ENCODE measurements at places on chromosomes 13 and 19.

DNA sequence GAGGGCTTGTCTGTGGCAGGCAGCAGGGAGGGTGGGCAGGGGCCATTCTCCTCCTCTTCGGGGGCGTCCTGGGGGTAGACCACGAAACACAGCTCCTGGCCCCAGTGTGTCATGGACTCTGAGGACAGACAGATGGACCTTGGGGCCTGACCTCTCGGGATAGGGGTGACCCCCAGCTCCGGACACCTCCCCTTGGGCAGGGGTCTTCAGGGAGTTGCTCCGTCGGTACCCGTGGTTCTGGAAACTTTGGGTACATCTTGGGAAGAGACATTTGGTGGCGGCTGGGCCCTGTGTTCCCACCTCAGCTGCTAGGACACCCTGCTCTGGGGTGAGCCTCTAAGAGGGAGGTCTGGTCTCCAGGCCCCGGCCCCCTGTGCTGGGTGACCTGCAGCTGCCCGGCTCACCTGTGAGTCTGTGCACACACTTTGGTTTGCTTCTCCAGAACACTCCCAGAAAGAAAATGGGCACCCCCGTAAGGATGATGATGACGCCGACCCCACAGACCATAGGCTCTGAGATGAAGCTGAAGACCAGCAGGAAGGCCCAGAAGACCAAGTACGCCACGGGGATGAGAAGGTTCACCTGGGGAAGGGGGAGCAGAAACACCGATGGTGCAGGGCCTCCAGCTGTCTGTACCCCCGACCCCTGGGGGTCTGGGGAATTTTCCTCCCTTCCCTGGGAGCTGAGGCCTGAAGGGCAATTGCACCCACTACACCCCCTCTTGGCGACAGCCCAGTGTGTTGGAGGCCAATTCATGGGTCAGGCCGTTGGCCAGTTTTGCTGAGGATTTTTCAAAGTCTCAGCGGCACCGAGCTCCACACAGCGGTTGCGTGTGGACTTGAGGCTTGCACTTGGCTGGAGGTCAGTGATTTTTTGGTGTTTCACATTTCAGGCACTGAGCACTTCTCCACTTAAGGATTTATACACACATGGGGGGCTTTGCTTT is 15.0 kb downstream of the LRP3 start:
- H3K4me3 ChIP-seq: no peak overlapping the region
- H3K27ac ChIP-seq: no peak overlapping the region
- H3K4me1 ChIP-seq: no peaks in the 10 kb centered on the region
- peaks cover 7% of the 10 kb centered on the region for H3K27me3 ChIP-seq
- H3K36me3 ChIP-seq: no peaks in the 10 kb centered on the region

DNA sequence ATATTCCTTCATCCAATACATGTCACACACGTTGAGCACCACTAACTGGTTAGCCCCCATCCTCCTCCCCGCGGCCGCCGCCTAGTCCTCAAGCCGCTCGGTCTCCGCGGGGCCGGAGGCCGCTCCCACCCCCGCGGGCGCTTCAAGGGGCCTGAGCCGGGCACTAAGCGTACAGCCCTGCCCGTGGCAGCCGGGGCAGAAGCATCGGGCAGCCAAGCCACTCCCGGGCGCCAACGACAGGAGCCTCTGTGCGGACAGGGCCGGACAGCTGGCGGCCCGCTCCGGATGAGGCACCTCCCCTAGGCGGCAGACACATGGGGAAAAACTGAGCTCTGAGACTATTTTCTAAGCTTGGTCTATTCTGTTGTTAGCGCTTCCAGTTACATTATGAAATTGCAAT is 2.8 kb upstream of the ZNF543 start:
- no peaks in the 10 kb centered on the region for H3K36me3 ChIP-seq
- DNase-seq: no peak
- H3K4me3 ChIP-seq: no peak overlapping the region

GRCh38 chr13:95741584-95742563 is 64.9 kb downstream of the DNAJC3 start:
- H3K36me3 ChIP-seq: no peaks in the 10 kb centered on the region
- peaks cover 15% of the 10 kb centered on the region for H3K4me1 ChIP-seq
- H3K27ac ChIP-seq: no peak overlapping the region
- no peaks in the 10 kb centered on the region for H3K27me3 ChIP-seq
- H3K4me3 ChIP-seq: no peak overlapping the region

DNA sequence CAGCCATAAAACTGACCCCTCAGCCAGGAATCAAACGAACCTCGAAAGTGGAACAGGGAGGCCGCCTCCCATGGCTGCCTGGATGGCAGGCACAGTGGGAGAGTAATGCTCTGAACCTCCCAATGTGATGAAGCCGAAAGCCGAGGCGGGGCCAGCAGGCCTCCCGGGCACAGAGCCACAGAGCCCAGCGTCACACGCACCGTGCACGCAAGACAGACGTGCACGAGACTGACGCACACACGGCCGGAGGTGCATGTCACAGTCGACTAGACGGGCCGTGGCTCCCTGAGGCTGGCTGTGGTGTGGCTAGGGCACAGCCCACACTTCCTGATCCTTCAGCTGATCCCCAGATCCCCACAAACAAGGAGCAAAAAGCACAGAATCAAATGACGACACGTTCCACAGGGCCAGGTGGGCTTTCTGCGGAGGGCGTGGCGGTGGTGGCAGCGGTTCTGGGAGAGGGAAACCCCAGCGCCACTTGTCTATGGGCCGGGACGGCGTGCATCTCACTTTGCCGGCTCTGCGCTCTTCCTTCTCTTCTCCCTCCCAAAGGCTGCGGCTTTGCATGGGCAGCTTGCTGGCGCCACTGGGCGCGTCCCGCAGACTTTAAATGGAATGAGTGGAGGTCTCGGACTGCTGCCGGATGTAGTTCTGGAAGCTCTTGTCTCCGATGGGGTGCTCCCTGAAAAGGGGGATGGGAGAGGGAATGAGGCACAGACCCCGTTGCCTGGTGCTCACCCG is 5.0 kb upstream of the C13orf46 start:
- DNase-seq: no peak
- H3K4me3 ChIP-seq: no peak overlapping the region
- no peak overlapping the region for H3K27ac ChIP-seq
- H3K4me1 ChIP-seq: peaks cover 3% of the 10 kb centered on the region
- peaks cover 48% of the 10 kb centered on the region for H3K36me3 ChIP-seq

DNA sequence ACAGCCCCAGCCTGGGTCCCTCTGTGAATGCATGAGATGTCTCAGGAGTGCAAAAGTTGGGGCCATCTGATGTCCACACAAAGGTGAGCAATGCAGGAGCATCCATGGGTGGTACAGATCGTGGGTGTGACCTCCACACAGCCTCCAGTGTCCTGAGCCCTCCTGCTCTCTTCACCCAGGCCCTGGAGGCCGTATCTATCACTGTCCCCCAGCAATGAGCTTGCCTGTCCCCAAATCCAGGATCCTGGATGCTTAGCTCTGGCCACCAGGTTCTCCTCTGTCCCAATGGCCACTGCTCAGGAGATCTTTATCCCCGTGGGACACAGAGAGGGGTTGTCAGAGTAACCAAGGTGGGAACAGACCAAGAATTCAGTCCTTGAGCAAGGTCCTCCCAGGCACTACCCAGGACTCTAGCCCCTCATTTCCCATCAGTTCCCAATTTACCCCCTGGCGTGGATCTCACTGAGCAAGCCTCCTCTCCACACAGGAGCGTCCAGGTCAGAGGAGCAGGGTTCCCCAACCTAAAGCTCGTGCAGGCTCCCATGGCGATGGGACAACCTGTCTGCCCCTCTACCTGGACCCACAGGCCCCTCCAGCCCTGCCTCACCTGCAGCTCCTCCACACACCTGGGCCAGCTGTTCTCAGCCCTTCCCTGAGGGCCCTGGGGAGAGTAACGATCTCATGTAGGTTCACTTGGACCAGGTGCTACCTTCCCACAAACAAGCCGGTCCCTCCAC is 11.3 kb downstream of the CEACAM21 start:
- no peak for DNase-seq
- peaks cover 41% of the 10 kb centered on the region for H3K36me3 ChIP-seq
- H3K27me3 ChIP-seq: no peaks in the 10 kb centered on the region
- H3K27ac ChIP-seq: no peak overlapping the region
- no peak overlapping the region for H3K4me3 ChIP-seq

All from T-cell (primary cell).